ENCODE measurements at places on chromosomes 12 and 14. TPM values are rescaled to one million over a fixed set of nuclear protein-coding genes. Genes with fewer than 3 reads are reported as not detected.

GRCh38 chr12:25730489-25731349 is 177.6 kb upstream of the LMNTD1 start:
- H3K27me3 ChIP-seq: no peaks in the 10 kb centered on the region
- no peak overlapping the region for H3K4me3 ChIP-seq
- no peak overlapping the region for H3K27ac ChIP-seq
- DNase-seq: no peak

Gene PCED1B
- 0.29 TPM for total RNA-seq

DNA sequence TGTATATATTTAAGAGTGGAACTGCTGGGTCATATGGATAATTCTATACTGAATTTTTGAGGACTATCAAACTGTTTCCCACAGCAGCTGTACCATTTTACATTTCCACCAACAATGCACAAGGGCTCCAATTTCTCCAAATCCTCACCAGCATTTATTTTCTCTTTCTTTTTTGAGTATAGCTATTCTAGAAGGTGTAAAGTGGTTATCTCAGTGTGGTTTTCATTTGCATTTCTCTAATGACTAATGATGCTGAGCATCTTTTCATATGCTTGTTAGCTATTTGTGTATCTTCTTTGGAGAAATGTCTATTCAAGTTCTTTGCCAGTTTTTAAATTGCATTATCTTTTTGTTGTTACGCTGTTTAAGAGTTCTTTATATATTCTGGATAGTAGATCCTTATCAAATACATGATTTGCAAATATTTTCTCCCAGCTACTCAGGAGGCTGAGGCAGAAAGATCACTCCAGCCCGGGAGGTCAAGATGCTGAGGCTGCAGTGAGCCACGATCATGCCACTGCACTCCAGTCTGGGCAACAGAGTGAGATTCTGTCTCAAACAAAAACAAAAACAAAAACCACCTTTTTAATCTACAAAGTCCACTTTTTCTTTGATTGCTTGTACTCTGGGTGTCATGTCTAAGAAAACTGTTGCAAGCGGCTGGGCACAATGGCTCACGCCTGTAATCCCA is 32.8 kb downstream of the GTF2A1 start:
- H3K27ac ChIP-seq: no peak overlapping the region
- DNase-seq: no peak
- no peaks in the 10 kb centered on the region for H3K27me3 ChIP-seq
- no peak overlapping the region for H3K4me3 ChIP-seq

DNA sequence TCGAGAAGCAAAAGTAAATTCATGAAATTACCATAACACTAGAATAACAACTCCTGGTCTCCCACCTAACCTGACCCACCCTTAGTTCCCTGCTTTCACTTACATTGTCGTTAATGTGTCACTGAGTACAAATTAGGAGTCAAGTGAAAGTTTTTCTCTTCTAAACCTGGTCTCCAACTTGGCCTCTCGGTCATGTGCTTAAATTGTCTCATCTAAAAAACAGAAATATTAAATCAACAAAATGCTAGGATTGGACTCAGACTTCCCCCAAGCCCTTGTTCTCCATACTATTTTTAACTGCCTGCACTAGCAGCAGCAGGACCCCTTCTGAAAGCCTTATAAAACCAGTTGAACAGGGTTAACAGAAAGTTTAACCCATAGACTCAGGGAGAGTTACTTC is 1.8 kb upstream of the BTG1 start:
- H3K36me3 ChIP-seq: peaks cover 17% of the 10 kb centered on the region
- no peak overlapping the region for H3K27ac ChIP-seq

Gene PPP1R13B
- total RNA-seq: 3.3 TPM

All from osteoblast (primary cell).